ENCODE measurements at places on chromosomes 7 and 10.

DNA sequence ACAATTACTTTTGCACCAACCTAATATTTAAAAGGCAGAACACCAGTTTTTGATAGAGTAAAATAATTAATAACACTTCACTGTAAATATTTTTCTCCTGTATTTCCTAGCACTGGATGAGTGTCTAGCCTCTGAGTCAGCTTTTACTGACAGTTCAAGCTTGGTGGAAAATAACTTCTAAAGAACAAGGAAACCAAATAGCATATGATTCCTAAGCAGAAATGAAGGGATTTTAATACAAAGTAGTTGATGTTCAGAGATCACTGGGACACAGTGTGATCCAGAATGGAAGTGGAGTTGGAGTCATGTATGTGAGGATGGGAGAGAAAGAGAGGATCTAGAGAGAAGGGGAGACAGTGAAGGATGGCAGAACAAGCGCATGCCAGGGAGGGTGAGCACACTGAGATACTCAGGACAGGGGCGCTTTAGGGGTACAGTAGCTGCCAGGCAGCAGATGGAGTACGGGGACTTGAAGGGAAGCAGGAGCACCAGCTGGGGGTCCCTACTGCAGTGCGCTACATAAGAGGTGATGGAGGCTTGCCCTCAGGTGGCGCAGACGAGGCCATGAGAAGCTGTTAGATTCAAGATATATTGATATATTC lies 117.9 kb upstream of the KLF6 start:
- DNase-seq, result no peak

DNA sequence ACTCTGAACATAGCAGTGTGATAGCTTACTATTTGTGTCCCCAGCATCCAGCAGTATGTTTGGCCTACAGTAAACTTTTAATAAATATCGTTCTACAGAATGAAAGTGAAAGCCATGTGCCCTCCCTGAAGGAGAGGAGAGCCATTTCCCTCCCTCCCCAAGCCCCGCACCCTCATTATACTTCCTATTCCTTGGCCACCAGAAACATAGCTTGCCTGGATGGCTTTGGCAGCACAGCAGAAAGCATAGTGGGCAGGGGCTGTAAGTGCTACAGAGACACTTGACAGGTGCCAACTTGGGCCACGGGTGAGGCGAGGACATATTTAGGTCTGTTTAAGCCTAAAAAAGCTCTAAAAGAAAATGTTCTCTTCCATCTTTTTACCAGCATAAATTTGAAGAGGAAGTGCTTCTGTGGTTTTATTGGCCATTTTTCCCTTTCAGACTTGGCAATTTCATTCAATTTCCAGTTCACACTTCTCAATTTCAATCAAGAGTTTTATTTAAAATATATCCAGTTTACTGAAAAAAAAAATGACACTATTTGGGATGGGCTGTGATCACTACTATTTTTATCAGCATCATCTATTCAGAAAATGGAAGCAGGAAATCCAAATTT lies 12.7 kb downstream of the HHEX start:
- DNase-seq, result no peak

DNA sequence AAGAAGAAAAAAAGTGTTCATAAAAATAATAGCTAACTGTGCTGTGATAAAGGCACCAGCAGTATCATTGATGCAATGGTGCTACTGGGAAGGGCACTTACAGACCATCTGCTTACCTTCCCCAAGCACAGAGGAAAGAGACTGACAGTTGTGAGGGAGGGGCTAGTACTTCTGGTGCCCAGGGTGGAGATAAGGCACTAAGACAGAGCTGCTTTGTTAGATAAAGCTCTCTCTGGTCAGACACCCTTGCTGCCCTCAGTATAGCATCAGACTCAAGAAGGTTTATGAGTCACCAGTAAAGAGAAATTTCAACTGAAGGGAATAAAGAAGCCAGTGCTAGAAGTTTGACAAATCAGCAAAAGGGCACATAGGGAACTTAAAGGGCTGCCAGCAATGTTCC lies 325.6 kb downstream of the HPSE2 start:
- DNase-seq, result no peak

DNA sequence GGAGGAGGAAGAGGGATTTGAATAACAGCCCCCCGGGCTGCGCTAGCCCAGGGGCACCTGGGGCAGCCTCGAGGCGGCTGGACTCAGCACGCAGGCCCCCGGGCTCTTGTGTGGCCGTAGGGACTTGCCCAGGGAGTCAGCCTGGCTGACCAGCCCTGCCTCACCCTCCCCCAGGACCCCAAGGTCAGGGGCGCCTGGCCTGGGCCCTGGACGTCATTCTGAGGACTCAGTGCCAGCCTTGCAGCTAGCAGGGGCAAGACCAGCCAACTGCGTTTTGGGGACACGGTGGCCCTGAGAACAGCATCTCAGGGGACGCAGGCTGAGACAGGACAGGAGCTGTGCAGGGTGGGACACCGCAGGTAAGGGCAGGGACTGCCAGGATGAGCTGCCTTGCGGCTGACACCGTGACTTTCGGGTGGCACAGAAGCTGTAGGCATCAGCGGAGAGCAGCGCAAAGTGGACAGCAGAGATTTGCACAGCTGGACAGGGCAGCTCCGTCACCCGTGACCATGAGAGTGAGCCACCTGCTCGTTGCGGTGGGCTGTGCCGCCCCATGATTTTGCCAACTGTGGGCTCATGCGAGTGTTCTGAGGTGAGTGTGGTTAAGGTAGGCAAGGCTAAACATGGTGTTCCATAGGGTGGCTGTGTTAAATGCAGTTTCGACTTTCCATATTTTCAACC lies 48.1 kb upstream of the UBE3C start:
- DNase-seq, result no peak

GRCh38 chr10:78231939-78232338 lies 198.3 kb downstream of the RPS24 start:
- DNase-seq, result no peak

DNA sequence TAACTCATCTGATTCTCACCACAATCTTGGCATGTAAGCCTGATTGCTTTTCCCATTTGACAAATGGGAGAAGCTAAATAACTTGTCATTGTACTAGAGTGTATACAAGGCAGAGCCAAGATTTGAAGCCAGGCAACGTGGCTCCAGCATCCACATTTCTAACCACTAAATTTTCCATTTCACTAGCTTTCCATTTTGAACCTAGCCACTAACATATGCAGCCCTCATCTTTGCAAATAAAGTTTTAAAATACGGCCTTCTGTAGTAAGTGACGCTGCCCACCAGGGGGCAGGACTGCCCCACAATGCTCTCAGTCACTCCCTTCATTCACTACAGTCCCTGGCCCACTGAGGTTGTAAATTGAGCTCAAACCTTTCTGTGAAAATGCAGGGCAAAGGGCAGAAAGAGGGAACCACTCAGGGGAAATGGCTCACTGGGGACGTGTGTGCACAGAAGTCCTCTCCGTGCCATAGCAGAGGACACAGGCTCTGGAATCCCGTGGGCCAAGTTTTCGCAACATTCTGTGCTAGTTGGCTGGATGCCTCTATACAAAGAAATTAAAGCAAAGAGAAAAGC lies 315.7 kb downstream of the TNS3 start:
- peak; percentile 60 for DNase-seq

DNA sequence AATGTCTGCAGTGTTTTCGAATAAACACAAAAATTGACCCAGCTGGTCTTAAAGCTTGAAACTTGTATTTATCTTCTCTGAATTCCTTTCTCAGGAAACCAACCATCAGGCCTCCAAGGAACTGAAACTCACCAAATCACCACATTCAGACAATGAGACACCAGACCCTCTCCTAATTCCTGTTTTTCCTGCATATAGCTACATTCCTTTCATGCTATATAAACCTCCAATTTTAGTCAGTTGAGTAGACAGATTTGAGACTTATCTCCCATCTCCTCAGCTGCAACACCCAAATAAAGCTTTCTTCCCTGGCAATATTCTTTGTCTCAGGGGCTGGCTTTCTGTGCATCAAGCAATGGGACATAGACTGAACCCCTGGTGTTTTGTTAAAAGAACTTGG lies 317.0 kb downstream of the CACNA2D1 start:
- DNase-seq, result no peak

DNA sequence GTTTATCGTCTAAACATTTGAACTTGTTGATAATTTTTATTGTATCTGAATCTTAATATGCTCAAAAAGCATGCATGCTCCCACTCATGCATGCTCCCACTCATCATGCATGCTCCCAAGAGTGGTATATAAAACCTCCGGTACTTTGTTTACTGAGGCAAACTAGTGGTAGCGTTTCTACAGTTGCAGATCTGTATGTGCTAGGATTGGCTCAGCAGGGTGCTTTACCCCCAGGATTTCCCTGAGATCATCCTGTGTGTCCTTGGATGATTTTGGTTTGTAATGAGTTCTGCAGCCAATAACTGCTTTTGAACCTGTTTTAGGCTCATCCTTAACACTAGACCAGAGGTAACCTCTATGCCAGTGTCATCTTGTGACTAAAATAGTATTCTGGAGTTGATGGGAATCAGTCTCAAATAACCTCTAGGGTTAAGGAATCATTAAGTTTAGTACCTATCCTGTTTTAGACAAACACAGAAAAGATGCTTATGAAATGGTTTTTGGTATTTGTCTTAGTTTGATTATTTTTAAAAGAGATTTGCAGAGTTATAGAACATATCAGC lies 40.4 kb downstream of the PHTF2 start:
- no peak for DNase-seq

DNA sequence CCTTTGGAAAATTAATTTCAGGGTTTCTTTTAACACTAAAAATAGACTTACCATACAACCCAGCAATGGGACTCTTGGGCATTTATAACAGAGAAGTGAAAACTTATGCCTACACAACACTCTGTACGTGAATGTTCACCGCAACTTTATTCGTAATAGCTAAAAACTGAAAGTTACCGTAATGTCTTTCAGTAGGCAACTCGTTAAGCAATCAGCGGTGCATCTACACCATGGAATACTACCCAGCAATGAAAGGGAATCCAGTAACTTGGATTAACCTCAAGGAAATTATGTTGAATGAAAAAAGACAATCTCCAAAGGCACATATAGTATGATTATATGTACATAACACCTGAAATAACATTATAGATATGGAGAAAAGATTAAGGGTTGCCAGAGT lies 16.2 kb downstream of the CCDC3 start:
- no peak for DNase-seq

DNA sequence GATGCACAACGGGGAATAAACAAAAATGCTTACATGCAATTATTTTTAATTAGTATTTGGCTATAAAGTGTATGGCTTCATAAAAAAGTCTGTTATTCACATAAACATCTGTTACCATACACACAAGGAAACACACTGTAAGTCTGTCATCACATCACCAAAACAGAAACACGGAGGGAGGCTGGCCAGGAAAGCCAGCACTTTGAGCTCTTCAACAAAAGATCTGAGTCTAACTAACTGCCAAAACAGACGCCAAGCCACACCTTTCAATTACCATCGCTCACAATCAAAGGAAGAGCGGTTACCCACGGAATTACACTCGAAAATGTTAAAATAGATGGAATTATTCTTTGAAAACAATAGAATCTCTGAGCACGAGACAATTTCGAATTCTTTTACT lies 49.2 kb upstream of the MGMT start:
- DNase-seq, result no peak

- no peak for DNase-seq
Observed at GRCh38 chr10:44161184-44161583, 223.7 kb downstream of the CXCL12 start.

DNA sequence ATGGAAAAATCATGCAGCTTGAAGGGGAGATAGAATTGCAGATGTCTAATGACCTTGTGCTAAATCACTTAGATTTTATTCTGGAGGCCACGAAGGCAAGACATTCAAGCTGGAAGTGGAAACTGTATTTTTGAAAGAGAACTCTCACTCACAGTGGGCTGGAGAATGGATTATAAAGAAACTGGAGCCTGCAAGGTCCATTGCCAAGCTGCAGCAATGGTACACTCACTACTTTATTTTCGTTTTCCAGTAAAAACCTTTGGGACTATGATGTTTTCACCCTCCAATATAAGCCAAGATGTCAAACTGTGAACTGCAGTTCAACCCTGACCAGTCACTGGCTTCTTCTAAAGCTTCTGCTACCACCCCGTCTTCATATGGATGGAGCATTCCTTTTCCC lies 62.0 kb downstream of the SKIDA1 start:
- DNase-seq, result no peak

DNA sequence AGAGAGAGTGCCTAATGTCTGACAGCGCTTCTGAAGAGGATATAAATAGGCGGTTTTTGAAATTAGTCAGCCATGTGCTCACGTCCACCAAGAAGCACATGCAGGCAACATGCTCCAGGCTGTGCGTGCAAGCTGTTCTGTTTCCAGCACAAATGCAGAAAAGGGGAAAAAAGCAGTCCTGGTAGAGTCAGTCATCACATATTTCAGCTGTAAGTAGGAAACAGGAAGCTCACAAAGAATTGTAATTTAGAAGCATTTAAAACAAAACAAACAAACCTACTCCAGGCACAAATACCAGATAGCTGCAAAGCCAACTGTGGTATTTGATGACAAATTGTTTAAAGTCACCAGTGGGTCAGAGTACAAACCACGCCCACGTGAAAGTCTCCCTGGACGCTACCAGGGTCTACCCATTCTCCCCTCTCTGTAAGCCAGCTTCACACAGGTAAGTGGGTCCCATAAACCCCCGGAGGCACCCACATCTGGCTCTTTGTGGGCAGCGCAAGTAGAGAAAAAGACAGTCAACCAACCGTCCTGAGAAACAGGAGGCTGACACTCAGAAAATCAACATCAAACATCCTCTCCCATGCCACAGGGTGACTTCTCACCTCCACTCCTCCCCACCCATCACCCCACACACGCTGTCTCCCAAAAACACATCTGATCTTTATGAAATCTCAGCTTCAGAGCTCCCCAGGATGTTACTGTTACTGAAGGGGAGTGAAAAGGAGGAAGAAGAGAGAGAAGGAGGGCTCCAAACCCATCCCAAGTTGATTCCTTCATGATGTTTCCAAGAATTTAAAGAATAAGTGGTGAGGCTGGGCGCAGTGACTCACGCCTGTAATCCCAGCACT lies 186.4 kb downstream of the FAM107B start:
- peak; percentile 37 for DNase-seq

DNA sequence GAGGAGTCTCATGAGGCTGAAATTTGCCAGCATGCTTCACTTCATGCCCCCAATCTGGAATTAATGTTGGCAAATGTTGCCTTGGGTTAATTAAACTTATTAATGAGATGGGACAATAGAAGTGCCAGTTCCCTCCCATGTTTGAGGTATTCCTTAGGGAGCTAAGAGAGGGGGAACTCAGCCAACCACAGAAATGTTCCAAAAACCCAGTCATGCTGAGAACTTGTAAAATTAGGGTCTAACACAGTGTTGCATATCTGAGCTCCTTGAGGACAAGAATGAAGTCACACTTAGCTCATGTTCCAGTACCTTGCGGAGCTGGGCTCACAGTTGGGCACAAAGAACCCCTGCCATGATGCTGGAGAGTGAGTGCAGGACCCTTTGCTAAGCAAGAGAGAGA lies 89.4 kb downstream of the OAT start:
- no peak for DNase-seq

DNA sequence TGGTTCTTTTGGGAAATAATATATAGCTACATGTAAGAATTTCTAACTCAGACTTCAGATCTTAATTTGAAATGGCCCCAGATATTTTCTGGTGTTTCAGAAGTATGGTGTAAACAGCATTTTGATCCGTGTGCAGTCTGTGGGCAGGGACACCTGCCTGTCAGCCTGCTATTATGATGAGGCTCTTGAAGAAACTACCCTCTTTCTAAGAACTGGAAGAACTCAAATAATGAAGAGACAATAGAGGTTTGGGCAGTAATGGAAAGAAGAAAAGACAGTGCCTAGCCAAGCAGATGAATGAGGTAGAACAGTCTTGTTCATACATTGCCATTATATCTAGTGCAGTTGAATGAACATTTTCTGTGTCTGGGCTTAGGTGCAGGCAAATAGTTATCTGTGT lies 256.6 kb downstream of the ARHGAP21 start:
- no peak for DNase-seq

GRCh38 chr7:117019786-117020590 lies 66.7 kb downstream of the ST7 start:
- DNase-seq, result peak; percentile 64
